Stimulated activated CD4-positive, alpha-beta T cell treated with anti-CD3 and anti-CD28 coated beads, Interleukin-1b, Interleukin-23, amount 100 ng/mL, for 1 hour (primary cell): ENCODE measurements at places on chromosomes 1 and 21.

DNA sequence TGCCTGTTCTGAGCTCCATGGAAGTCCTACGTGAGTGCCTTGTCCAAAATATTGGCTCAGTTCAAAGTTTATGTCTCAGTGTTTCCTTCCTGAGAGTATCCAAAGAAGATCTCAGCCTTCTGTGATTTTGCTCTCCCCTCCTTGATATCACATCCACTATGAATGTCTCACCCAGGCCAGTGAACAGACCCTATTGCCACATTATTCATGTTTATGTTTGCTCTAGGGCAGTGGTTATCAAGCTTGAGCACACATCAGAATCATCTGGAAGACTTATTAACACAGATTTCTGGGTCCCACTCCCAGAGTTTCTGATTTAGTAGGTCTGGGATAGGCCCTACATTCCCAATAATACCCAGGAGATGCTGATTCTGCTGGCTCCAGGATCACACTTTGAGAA is 145.0 kb upstream of the FGGY start:
- no peak for DNase-seq

DNA sequence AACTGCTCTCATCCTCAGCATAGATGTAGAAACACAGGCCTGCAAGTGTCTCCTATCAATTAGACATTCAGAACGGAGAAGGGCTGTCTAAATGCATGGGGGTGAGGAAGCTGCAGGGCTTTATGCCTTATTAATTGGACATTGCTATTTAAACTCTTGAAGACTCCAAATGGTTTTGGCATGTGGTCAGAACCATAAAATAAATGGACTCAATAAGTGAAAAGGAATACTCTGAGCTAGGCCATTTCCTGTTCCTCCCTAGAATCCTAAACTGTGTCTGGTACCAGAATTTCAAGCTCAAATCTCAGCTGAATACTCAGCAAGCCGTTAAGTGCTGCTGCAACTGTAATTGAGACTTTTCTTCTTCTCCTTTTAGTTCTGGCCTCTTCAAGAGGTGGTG is 80.4 kb upstream of the C1orf87 start:
- no peak for DNase-seq

DNA sequence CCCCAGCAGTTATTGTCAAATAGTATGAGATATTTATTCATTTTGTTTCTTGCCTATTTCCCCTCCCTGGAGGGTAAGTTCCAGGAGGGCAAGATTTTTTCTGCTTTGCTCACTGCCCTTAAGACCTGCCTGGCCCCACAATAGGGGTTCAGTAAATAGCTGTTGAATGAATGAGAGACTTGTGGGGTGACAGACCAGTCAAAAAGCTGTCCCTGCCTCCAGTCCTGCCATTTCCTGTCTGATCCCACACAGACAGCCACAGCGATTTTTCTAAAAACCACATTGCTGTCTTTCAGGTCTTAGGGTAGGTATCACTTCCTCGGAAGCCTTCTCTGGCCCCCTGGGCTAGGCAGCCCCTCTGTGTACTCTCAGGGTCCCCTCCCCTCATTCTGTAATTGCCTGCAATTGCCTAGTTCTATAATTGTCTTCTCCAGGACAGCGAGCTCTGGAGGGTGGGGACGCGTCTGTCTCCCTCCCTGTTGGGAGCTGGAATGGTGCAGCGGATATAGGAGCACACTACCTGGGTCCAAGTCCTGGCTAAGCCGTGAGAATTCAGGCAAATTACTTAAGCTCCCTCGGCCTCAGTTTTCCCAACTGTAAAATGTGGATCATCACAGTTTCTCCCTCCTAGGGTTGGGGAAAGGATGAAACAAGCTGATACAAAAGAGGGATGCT is 1.8 kb upstream of the EXTL1 start:
- DNase-seq = no peak

DNA sequence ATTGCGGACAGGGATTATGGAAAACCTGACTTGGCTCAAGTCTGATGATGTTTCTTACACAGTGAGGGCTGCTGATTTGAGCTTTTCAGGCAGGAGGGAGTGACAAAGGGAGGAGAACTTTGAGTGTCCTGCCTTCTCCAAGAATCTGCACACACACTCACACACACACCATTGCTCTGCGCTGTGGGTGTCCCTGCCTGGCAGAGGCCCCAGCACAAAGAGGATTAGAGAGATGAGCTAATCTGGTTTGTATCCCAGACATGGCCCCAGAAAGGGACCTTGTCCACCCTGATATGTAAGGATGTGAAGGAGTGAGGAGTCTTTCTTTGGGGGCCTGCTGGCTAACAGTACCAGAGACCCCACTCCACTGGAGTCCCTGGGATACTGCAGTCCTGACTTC is 5.9 kb upstream of the WNT2B start:
- no peak for DNase-seq

- no peak for DNase-seq
Observed at GRCh38 chr1:63173161-63173560, 149.2 kb upstream of the FOXD3 start.

GRCh38 chr1:23422241-23422877 is 2.2 kb downstream of the TCEA3 start:
- no peak for DNase-seq

DNA sequence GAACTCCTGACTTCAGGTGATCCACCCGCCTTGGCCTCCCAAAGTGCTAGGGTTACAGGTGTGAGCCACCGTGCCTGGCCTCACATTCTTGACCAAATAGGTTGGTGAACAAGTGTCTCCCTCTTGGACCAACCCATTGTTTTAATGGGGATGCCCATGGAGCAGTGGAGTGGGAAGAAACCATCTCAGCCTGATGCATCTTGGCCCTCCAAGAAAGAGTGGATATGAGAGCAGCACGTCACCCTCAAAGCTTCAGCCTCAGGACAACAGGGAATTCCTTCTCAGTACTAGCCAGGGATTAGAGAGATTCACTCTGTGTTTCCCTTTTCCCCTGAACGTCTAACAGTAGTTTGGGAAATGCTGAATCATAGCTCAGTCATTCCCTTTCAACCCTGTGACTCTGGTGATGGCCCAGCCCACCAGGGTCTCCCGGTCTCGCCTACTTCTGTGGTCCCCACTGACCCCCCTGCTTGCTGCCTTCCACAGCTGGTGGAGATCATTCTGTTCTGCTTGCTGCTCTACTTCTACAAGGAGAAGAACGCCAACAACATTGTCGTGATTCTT is 37.4 kb downstream of the NIPAL3 start:
- no peak for DNase-seq

DNA sequence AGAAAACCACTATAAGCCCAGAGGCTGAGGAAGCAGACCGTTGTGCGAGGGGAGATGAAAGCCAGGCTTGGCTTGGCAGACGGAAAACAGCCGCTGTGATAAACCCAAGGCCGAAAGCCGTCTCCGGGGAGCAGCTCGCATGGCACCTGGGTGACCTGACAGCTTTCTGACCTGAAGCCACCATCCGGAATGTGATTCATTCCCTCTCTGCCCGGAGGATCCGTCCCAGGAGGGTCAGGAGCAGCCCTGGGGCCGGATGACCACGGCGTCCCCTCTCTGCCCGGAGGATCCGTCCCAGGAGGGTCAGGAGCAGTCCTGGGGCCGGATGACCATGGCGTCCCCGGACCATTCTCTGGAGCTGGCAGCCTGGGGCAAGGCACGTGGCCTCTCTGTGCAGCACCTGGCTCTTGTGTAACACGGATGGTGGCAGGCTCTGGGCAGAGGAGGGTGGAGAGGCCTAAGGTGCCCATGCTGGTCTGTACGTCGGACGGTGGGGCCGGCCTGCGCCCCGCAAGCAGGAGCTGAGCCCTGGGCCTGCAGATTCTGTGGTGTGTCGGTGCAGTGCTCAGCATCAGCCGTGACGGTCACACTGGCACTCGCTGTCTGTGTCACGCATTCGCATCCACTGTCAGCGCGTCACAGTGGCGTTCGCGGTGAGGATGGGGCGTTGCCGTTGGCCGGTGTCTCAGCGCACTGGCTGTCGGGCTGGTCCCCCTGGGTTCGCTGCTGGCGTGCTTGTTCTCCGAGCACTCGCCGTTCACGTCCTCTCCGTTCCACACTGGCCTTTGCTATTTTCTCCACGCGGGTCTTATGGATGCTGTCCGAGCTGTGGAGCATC is 50.3 kb downstream of the SLX9 start:
- no peak for DNase-seq

DNA sequence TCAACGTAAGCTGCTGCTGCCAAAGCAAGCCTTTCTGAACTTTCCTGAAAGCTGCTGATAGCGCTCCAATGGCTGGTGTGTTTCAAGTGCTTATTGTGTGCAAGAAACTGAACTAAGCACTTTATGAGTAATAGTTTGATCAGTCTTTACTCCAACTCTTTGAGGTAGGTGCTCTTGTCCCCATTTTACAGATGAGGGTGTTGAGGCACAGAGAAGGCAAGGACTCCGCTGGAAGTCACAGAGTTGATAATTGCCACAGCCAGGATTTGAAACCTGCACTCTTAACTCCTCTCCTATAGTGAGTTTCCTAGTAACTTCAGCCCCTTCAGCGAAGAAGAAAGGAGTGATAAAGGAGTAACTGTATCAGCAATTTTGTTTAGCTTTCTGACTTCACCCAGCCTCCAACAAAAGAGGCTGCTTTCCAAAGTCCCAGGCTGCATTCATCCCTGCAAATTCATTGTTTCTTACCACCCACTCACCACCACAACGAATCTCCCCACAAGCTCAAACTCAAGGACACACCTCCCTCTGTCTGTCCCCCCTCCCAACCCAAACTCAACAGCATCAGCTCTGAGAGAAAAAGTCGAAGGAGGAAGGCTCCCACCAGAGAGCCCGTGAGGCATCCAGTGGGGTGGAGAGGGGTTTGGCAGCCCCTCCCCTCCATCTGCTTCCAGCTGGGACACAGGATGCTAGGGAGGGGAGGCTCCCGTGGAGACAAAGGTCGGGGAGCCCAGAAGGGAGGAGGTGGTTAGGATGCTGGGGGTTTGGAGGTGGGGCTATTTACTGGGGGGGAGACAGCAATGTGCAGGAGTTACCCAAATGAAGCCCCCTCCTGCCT is 139.6 kb downstream of the NAV1 start:
- no peak for DNase-seq

GRCh38 chr21:45300786-45301520 is 13.3 kb upstream of the POFUT2 start:
- DNase-seq = no peak

GRCh38 chr1:9726905-9727595 is 75.5 kb downstream of the PIK3CD start:
- DNase-seq = no peak

DNA sequence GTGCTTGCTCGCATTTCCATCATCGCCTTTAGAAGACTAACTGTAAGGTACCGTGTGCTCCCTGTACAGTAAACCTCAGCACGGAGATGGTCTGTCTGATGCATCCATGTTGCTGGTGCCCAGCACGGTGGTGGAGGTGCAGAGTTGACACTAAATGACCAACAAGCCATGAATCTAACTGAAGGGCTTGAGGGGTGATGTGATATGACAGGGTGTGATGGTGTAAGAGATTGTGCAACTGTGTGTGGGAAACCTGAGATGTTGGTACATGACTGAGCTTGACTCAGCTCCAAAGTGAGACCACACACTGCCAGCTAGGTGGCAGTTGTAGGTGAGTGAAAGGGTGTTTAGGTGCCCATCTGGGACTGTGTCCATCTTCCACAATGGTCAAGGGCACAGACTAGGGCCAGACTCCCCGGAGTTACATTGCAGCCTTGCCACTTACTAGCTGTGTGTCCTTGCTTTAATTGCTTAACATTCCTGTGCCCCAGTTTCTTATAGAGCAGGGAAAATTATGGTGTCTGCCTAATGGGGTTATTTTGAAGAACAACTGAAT is 21.4 kb downstream of the SLC2A1 start:
- DNase-seq = no peak

- no peak for DNase-seq
Observed at GRCh38 chr1:88890791-88891317, 513 bp downstream of the GTF2B start.

GRCh38 chr1:207069858-207070506 is 16.9 kb downstream of the PFKFB2 start:
- DNase-seq = no peak

- DNase-seq = no peak
Observed at GRCh38 chr21:37658121-37658816, 258.0 kb downstream of the KCNJ6 start.

- DNase-seq = no peak
Observed at GRCh38 chr1:61842863-61843514, 100.7 kb downstream of the PATJ start.

GRCh38 chr1:3121401-3122210 is 52.6 kb downstream of the PRDM16 start:
- no peak for DNase-seq

DNA sequence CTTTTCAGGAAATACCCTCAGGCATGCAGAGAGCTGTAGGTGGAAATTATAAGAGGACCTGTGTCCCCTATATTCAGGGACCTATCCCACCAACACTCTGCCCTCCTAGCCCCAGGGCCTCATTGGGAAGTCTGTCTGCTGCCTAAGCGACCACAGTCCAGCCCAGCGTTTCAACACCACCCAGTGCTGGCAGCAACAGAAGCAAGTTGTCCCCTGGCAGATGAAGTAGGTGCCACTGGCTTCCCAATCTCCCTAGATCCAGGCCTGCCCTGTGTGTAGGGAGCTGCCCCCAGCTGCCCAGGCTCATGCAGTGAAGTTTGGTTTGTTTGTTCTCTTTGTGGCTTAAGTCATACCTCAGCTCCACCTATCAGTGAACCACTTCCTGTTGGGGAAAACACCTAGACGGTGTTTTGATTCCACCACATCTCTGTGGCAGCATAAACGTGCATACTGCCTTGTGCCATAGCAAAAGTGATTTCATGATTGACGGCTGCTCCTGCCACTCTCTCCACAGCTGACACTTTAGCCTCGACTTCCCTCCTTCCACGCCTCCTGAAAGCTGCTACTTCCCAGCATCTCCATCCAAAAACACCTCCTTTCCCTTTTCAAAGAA is 8.1 kb upstream of the LEFTY1 start:
- peak; percentile 44 for DNase-seq

GRCh38 chr1:85822696-85823095 is 114.5 kb upstream of the ZNHIT6 start:
- no peak for DNase-seq

DNA sequence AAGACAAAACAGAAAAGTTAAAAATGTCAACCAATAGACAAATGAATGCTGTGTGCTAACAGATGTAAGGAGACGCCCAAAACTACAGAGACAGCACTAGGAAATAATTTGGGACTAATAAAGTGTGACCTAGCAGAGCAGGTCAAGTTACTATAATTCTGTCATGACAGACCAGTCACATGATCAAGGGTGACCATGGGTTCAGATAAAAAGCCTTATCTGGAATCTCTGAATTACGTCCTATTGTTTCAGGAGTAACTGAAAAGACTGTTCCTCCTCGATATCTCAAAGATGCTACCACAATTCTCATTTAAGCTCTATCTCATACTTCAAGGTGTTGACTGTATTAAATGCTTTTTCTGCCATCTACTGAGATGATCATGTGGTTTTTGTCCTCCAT is 31.6 kb downstream of the PARP1 start:
- DNase-seq = no peak
